Activated naive CD8-positive, alpha-beta T cell treated with anti-CD3 and anti-CD28 coated beads, Interleukin-2, amount 50 U/mL, for 16 hours (primary cell): ENCODE measurements at places on chromosomes 5 and 9.

DNA sequence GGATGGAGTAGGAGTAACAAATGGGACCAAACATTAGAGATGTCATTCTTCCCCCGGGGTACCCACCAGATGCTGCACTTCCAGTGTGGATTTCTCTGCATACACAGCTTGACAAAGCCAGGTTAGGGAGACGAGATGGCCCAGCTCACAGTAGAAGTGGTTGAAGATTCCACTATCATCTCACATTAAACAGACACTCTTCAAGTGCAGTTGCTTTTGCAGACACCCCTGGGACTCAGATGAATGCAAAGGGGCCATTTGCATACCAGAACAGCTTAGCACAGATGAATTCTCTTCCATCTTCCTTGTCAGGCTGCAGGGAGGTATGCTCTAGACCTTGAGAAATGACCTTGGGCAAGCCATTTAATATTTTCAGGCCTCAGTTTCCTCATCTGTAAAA, 12.6 kb upstream of the C5orf58 start:
- no peak for DNase-seq

GRCh38 chr9:36765468-36766341, 193.0 kb downstream of the MELK start:
- DNase-seq, result peak; percentile 80

DNA sequence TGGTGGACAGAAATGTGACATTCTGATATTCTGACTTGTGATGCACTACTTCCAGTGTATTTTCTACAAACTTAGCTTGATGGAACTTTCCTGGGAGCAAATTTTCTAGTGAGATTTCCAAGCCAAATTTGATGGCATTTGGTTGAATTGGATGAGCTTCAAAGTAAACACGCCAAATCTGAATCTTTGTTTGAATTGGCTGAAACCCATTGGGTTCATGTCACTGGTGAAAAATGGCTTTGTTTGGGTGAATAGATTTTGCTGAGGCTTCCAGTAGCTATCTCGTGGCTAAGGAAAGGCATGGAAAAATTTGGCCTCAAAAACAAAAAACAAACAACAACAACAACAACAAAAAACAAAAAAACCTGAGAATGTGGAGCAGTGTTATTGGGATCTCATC, 271.1 kb upstream of the RPS23 start:
- DNase-seq, result no peak

DNA sequence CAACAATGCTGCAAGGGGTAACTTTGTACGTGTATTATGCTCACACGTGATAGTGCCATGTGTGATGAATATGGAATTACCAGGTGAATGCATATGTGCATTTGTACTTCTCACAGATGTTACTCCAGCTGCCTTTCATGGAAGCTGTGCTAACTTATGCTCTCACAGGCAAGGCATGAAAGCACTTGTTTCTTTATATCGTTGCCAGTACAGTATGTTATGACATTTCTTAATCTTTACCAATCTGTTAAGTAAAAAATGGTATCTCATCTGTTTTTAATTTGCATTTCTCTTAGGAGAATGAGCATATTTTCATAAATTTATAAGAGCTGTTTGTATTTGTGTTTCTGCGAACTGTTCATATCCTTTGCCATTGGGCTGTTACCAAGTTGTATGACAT, 311.8 kb upstream of the DMRT1 start:
- no peak for DNase-seq

DNA sequence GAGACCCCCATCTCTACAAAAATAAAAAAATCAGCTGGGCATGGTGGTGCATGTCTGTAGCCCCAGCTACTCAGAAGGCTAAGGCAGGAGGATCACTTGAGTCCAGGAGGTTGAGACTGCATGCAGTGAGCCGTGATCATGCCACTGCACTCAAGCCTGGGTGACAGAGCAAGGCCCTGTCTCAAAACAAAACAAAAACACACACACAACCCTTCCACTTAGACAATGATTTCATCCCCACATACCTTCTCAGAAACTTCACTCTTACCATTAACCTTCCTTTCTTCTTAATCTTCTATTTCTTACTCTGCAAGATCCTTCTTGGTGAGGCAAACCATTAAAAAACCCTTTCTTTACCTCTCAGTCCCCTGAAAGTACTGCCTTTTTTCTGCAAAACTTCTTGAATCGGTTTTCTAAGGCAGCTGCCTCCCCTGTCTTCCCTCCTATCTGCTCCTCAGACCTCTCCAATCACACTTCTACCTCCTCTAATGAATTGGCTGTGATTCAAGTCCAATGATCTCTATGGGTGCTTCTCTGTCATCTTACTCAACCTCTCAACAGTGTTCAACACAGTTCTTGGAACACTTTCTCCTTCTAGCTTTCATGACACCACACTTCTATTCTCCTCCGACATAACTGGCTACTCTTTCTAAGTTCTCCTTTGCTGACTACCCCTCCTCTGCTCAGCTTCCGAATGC, 47.3 kb downstream of the PFDN1 start:
- no peak for DNase-seq

GRCh38 chr5:172452398-172453205, 1.7 kb downstream of the SH3PXD2B start:
- DNase-seq, result no peak

GRCh38 chr5:135009736-135010501, 24.1 kb downstream of the PITX1 start:
- DNase-seq, result no peak

DNA sequence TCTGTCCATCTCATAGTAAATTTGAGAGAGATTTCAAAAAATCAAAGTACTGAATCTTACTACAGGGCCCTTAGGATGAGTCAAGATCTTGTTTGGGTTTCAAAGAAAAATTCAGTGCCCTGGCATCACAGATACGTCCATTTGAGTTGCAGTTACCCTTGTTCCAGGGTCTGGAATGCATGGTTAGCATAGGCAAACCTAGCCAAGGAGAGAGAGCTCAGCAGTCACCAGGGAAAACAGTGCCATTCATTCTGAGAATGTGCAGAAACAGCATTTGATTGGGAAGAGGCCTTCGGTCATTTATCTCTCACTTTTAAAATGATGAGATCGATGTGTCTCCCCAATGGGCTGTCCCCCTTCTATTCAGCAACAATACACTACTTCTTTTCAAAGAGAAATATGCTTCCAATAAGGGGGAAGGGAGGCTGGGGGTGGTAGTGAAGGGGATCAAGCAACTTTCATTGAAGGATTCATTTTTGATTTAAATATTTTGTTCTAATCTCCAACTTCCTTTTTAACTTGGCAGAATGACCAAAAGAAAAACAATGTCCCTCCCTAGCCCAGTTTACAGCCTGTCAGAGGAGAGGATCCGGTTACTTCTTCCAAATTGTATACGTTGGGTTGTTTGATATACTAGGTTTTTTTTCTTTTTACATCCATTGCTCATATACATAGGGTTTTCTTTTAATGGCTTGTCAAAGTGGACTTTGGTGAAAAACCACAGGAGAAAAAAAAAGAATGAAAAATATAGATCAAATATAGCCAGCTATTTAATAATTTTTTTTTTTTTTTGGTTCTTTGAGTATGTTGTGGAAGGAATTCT, 491.1 kb downstream of the CCDC171 start:
- DNase-seq, result no peak

DNA sequence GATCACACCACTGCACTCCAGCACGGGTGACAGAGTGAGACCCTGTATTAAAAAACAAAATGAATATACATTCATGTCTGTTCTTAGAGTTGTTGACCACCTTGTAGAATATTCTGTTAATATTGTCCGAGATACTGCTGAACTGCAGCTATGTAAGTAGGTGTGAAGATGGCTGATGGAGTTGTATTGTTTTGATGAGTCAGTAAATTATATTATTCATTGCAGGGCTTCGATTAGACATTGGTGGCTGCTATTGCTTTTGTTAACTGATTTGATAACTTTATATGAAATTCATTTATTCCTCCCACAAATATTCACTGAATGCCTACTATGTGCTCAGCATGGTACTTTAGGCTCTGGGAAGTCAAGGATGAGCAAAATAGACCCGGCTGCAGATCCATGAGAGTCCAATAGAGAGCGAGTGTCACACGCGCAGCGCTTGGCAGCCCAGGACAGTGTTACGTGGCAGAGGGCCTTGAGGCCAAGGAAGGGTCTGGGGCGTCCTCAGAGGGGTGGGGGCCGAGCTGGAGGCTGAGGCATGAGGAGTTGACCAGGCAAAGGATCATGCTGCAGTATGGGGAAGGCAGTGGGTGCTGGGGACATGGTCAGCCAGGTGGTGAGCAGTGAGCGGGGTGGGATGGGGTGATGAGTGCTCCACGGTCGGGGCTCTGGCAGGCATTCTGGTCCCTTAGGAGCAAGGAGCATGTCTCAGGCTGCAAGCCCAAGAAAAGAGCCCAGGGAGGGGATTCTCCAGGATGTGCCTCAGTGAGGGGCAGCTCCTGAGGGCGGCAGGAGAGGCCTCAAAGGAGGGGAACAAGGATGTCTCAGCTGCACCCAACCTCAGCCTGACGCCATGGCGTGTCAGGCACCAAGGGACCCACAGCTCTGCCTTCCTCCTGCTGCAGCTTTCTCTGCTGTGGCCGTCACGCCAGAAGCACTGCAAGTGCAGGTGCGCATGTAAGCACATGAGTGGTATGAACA, 243.5 kb downstream of the GADD45G start:
- DNase-seq, result no peak

- no peak for DNase-seq
These were observed 76.3 kb downstream of the AOPEP start for GRCh38 chr9:94802793-94803192.

DNA sequence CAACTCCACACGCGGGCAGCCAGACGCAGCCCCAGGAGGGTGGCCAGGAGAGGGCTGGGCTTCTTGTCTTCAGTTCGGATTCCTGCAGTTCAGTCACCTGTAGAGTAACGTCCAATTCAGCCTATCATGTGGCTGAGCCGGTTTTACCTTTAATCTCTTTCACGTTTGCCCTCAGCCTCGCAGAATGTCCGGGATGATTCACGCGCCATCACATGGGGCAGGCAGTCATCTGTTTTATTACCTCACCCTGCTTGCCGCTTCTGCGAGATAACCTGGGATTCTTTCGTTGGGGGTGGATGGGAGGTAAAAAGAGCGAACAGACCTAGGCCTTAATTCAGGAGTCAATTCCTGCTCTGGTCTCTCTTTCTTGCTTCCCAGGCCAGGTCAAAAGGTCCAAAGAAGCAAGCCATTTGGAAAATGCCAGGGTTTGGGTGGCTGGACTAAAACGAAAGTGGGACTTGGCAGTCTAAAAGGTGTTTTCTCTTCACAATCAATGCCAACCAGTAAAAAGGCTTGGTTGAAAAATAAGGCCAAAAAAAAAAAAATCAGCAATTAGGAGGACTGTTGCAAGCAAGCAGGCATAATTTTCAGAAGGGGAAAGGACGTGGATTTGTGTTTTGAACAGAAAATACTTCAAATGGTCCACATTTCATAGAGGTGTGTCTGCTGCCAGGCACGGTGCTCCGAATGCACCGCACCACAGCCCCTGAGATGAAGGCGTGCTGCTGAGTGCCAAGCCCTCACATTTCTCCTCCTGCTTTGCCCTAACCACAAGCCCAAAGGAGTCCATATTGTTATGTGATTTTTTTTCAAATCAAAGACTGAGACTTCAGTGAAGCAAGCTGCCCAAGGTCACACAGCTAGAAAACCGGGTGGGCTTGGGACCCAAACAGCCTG, 2.8 kb upstream of the WWC1 start:
- no peak for DNase-seq

DNA sequence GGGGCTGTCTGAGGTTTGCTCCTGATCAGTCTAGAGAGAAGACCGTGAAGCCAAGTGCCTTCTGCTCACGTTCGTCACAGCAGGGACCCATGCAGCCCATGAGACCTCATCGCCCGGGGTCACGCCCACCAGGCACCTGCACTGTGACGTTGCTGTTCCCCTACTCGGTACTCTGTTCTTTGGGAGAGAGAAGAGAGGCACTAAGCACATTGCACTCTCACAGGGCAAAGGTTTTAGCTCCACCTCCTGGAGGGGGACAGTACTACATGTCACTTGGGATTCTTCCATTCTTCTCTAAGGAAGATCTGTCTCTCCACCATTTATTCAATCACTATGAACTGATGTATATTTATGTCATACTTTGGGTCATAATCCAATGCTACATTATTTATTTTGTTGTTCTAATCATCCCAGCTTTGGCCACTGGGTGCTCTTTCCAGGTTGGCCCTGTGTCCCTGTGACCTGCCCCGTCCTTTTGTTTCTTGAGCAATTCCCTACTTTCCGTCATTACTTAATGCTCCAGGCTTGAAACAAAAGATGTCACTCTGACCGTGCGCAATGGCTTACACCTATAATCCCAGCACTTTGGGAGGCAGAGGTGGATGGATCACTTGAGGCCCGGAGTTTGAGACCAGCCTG, 31.4 kb upstream of the BRD3 start:
- DNase-seq, result peak; percentile 14

GRCh38 chr9:89953824-89954615, 349.2 kb downstream of the GADD45G start:
- DNase-seq, result no peak

- DNase-seq, result no peak
These were observed 22.0 kb downstream of the HINT1 start for GRCh38 chr5:131142970-131143617.

GRCh38 chr9:72656021-72656420, 134.6 kb downstream of the TMC1 start:
- no peak for DNase-seq

GRCh38 chr9:27090711-27091110, 18.3 kb upstream of the TEK start:
- no peak for DNase-seq

- no peak for DNase-seq
These were observed 36.8 kb downstream of the EGR1 start for GRCh38 chr5:138502121-138502520.

GRCh38 chr9:79685577-79685976, 113.8 kb downstream of the TLE4 start:
- no peak for DNase-seq

GRCh38 chr9:29798599-29798998, 2225.3 kb upstream of the C9orf72 start:
- DNase-seq, result no peak

- no peak for DNase-seq
These were observed 24.6 kb downstream of the PDZD2 start for GRCh38 chr5:31663519-31663918.

GRCh38 chr5:179732918-179733771, 523 bp downstream of the MAML1 start:
- no peak for DNase-seq

GRCh38 chr9:121564504-121565260, 65.0 kb upstream of the GGTA1 start:
- no peak for DNase-seq

GRCh38 chr9:95157481-95158151, 159.9 kb downstream of the FANCC start:
- no peak for DNase-seq

DNA sequence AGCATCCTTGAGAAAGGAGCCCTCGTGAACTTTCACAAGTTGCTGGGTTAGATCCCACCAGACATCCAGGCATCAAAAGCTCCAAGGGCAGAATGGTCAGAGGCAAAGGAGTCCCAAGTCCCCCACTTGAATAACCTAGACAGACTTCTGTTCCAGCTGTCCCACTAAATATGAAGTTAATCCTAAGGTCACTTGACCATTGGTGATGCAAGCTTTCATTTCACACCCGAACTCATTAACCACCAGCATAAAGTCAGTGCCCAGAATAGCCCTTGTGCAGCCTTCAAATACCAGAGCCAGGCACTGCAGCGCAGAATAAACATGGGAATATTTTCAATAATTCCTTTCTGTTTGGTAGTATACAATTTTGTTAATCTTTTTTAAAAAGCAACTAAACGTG, 28.9 kb downstream of the OXCT1 start:
- DNase-seq, result no peak

- DNase-seq, result no peak
These were observed 132.2 kb downstream of the ARL15 start for GRCh38 chr5:54178207-54178606.

- DNase-seq, result no peak
These were observed 29.1 kb downstream of the CFAP77 start for GRCh38 chr9:132439153-132439552.

- no peak for DNase-seq
These were observed 1.9 kb upstream of the GFI1B start for GRCh38 chr9:132976571-132976970.
